ENCODE measurements at places on chromosomes 16 and 17.

DNA sequence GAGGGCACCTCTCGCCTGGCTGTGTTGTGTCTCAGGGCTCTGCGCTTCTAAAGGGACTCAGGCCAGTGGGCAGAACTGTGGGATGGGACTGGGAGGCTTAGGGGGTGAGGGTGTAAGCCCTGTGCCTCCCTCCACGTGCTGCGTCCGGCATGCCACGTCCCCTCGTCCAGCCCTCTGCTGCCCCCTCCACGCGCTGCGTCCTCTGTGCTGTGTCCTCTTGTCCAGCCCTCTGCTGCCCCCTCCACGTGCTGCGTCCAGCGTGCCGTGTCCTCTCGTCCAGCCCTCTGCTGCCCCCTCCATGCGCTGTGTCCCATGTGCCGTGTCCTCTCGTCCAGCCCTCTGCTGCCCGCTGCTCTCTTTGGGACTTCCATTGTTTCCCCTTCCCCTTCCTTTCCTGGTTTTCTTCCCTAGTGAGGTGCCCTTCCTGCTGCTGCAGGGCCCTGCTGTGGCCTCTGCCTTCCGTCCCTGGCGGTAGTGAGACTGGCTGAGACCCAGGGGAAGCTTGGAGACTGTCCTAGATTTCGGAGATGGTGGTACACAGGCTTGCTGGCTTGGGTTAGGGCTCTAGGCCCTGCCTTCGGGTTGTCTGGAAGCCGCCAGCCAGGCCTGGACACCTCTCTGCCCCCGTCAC lies 6.4 kb upstream of the ZNF750 start:
- DNase-seq, result no peak

DNA sequence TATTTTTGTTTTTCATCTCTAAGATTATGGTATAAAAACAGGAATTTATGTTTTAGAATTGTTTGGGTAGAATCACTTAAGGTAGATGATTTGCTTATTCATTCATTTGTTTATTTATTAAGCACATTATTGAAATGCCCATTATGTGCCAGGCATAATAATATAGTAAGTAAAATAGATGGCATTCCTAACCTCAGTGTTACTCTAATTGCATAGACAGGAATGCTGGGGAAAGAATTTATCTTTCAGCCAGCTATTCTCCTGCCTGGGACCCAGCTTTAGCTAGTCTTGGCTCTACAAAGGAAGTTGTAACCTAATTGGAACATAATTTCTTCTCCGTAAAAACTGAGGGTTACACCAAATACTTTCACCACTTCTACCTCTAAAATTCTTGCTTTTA lies 44.6 kb downstream of the NFAT5 start:
- DNase-seq, result no peak

DNA sequence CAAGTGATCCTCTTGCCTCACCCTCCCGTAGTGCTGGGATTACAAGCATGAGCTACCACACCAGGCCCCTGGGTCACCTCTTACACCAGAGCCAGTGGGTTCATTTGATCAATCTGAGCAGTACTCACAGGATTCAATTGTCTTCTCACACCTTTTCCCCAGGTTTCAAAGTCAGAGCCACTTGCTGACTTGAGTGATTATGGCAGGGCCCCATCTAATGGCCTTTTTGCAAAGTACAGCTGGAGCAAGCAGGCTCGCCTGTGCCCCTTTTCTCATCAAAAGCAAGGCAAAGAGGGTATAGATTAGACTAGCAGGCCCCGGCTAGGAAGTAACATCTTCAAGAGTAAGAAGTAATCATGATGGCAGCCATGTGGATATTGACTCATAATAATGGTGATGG lies 114.8 kb upstream of the NOL11 start:
- DNase-seq, result no peak

- no peak for DNase-seq
These were observed 29.3 kb downstream of the TBC1D16 start for GRCh38 chr17:80006339-80006720.

DNA sequence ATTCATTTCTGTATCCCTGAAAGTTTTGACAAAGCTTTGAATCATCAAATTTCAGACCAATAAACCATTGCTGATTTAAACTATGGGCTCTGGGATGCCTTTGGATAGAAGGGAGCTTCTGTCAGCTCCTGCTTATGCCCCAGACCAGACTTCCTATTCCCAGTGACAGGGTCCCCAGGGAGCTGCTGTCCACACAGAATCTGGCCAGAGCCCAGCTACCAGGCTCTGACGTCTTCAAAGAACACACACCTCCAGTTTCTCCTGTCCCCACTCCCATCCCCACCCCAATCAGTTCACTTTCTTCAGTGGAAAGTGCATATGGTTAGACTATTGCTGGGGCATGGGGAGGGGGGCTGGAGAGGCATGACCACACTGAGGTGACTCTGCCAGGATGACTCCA lies 51.6 kb upstream of the SREBF1 start:
- DNase-seq, result no peak

DNA sequence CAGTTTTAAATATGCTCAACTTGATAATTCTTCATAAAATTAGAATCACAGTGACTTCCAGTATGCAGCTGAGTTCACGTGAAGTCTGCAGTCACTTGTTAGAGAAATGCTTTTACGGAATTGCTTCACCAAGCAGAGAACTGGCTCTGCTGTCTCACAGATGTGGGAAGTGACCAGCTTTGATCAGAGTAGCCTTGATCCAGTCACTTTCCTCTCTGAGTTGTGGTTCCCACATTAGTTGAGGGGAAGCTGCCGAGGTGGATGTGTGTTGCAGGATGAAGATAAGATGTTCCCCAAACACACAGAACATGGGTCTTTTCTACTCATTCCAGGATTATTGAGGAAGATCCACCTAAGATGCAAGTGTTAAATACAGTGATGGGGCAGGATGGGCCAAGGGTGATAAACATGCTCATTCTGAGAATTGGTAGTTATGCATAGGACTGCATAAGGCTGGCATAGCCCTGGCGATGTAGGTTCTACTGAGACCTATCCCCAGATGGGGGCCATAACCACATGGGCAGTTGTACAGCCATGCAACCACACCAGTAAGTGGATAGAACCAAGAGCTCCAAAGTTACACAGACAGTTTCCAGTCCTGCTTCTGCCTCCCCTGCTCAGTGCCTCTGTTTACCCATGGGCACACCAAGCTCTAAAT lies 168.9 kb upstream of the MAF start:
- DNase-seq, result no peak

DNA sequence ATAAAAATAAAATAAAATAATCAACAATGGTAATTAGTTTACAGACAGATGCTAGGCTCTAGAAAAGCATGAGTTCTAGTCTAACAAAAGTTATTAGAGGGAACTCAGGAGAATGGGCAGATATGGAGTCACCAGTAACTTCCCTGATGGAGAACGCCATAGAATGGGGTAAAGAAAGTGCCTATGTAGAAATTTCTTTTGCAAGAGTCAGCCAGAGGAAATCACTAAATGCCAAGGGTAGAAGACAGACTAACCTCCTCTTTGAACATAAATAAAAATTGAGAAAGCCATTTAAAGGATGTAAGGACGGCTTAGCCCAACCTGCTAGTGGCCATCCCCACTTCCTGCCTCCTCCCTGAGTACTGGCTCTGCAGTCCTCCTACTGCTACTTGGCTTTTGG lies 141.6 kb downstream of the VPS53 start:
- no peak for DNase-seq

DNA sequence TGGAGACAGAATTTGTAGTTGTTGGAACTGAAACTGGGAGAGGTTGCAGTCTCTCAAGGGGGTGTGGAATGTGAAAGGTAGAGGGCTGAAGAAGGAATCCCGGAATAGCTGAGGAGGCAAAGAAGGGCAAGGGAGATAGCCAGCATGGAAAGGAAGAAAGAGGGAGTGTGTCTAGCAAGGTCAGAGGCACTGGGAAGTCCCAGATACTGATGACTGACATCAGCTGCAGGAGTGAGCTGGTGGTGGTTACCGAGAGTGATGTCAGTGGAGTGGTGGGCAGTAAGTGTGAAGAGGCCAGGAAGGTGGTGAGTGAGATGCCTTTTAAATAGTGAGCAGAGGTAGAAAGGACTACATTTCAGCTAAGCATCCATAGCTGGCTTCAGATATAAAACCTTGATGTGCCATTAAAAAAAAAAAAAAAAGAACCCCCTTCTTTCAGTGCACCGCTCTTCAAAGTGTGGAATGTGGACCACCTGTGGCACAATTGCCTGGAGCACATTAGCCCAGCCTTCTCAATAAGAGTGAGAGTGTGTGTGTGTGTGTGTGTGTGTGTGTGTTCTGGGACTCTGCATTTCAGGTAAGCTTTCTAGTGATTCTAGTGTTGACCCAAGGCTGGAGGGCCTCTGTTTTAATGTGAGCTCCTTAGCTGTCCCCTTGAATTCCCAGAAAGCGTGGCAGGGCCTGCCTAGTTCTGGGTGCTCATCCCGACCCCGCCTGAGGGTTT lies 8.5 kb downstream of the PRMT7 start:
- no peak for DNase-seq

Measured in T-helper 22 cell (primary cell).